NCI-H187 treated with DMSO at 0.1 percent for 48 hours (cell line): ENCODE measurements at places on chromosomes 3 and 15.

GRCh38 chr15:69903470-69904469 is 193.9 kb downstream of the TLE3 start:
- DNase-seq = no peak

- no peak for DNase-seq
Measured at GRCh38 chr3:34213478-34213877, 415.0 kb downstream of the PDCD6IP start.

DNA sequence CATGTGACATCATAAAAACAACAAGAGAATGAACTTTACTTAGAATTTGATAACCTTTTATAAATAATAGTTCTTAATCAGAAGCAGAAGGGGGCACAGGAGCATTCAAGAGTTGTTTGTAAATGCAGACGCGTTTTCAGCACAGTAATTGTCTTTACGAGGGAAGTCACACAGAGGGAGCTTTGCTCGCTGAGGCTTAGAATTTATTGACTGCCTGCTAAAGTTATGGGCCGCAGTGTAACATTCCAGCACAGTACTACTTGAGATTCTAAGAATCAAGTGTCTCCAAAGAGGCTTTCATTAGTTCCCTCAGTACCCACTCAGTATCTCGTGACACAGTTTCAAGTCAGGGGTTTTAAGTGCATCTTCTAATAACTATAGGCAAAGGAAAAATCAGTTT is 288.7 kb downstream of the NR2F2 start:
- no peak for DNase-seq

DNA sequence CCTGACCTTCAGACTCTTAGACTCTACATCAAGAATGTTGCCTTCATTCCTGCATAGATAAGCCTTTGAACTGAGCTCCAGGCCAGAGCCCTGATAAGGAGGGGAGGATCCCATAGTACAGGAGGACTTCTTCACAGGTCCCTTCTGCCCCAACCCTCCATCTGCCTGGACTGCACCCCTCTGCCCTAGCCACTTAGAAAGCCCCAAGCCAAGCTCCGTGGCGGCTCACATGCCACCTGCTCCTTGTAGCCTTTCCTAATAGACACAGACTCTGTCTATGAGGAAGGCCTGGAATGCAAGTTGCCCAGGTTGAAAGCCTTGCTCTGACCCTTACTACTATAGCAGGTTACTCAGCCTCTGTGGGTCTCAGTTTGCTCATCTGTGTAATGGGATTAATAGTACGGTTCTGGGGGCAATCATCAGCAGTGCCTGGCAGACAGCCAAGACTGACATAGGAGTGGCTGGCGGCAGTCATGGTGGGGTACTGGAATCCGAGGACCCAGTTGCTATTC is 11.6 kb downstream of the PCSK6 start:
- DNase-seq = no peak

DNA sequence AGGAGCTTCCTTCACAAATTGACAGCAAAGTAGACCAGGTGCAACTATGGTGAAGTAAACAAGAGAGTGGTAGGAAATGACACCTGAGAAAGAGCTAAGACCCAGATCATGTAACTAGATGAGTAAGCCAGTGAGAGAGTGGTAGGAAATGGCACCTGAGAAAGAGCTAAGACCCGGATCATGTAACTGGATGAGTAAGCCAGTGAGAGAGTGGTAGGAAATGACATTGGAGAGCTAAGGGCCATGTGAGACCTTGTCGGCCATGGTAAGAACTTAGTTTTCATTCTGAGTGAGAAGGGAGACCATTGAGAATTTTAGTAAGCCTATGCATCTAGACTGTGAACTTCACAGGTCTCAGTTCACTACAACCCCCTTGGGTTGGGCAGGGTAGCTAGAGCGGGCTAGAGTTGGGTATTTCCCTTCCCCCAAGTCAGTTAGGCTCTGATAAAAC is 5.4 kb upstream of the SENP7 start:
- DNase-seq = no peak

- DNase-seq = no peak
Measured at GRCh38 chr3:122660297-122660974, 20.2 kb upstream of the PARP14 start.

DNA sequence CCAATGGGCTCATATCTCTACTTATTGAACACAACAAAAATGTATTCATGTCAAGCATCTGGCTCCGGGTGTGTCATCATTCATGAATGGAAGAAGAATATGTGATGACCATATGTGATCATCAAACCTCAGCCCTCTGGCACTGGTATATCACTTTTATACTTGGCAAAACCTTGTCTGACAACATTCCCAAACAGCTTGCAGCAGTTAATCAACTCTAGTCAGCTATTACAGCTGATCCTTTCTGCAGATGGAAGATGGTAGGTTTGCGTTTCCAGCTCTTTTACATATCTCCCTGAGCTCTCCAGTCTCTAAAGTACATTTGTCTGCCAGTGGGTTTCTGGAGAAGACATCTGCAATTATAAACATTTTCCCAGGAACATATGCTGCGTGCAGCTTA is 6.6 kb downstream of the PLSCR5 start:
- DNase-seq = no peak
